ENCODE measurements at places on chromosomes 1 and 21. TPM values are rescaled to one million over a fixed set of nuclear protein-coding genes. Genes with fewer than 3 reads are reported as not detected.

DNA sequence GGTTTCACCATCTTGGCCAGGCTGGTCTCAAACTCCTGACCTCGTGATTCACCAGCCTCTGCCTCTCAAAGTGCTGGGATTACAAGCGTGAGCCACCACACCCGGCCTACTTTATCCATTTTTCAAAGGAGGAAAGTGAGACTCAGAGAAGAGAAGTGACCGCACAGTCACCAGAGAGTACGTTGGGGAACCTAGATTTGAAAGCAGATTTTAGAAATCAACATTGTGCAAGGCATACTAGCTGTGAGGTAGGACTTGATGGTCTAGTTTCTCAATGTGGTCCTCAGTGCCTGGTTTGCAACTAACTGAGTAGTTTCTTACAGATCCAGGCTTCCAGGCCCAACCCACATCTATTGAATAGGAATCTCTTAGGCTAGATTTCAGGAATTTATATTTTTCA, 1.7 kb upstream of the PRCC start:
- no peak for DNase-seq

The SNX27 gene
- 44.5 TPM for total RNA-seq

DNA sequence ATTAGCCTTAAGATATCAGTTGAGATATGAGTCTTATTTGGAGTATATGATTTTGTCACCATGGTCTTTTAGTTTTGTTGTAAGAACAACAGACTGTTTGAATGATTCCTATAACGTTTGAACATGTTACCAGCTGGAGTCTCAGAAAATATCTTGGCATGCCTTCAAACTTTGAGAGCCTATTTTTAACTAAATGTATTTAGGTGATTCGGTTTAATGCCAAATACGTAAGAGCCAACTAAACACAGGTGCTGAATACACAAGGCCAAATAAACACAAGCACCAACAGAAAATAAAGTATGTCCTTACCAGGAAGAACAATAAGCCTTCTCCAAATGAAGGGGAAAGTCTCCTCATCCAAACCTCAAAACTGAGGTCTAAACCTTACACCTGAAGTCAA, 48.6 kb downstream of the PRKACB start:
- DNase-seq, result no peak

The TSACC gene
- total RNA-seq, result 1.3 TPM

GRCh38 chr1:181676269-181676668, 193.0 kb downstream of the CACNA1E start:
- DNase-seq, result peak; percentile 14
